Thoracic aorta endothelial cell (primary cell): ENCODE measurements at places on chromosomes 12 and 14. TPM values are rescaled to one million over a fixed set of nuclear protein-coding genes. Genes with fewer than 3 reads are reported as not detected.

TAS2R10 gene
- 1.1 TPM in 2 replicates for total RNA-seq

PPM1H gene
- total RNA-seq, result 2.0 and 2.8 TPM in 2 replicates

CPNE6 gene
- not detected in 2 replicates for total RNA-seq

MYH6 gene
- not detected in 2 replicates for total RNA-seq

GPR137C gene
- 0.53 and 1.6 TPM in 2 replicates for total RNA-seq

PRIMA1 gene
- not detected in 2 replicates for total RNA-seq

TPPP2 gene
- not detected in 2 replicates for total RNA-seq

LRRC43 gene
- 0.57 and 2.0 TPM in 2 replicates for total RNA-seq

RASSF9 gene
- 1.7 and 2.4 TPM in 2 replicates for total RNA-seq
